HFFc6 (cell line): ENCODE measurements at places on chromosomes 12 and 14. TPM values are rescaled to one million over a fixed set of nuclear protein-coding genes. Genes with fewer than 3 reads are reported as not detected.
A peak's percentile ranks its signal among the peaks of the same experiment; 100 is the strongest.

DNA sequence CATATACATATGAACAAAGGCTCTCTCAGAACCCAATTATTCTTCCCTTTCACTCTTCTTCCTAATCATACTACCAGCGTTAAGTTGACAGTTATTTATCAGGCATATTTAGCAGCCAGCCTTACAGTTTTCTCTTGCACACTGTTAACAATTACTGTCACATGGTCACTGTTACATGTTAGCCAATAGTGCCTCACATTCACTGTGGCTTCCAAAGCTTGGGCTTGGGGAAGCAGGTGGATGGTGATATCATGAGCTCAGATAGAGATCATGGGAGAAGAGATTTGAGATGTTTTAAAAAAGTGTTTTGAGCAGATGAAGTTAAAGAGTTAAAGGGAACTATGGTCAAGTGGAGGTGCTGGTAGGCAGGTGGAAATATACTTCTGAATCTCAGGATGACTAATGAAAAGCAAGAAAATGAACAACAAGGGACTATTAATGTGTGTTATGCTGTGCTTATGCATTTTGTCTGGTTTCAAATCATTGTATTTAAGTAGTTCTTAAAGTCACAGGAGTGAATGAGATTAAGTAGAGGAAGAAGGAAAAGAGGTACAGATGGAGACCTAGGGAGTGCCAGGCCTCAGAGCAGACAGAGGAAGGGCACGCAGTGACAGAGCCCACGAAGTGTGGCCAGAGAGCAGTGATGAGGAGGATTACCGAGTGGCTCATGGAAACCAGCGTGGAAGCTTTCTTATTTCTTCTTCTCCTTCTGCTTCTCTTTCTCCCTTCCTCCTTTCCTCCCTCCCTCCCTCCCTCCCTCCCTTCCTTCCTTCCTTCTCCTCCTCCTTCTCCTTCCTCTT is 39.6 kb downstream of the BICD1 start:
- no peaks in the 10 kb centered on the region for H3K27me3 ChIP-seq
- H3K4me1 ChIP-seq = peaks cover 10% of the 10 kb centered on the region
- H3K4me3 ChIP-seq = no peak overlapping the region
- no peak for DNase-seq
- H3K36me3 ChIP-seq = peaks cover 11% of the 10 kb centered on the region; the same call in 1 of the 2 replicates

DNA sequence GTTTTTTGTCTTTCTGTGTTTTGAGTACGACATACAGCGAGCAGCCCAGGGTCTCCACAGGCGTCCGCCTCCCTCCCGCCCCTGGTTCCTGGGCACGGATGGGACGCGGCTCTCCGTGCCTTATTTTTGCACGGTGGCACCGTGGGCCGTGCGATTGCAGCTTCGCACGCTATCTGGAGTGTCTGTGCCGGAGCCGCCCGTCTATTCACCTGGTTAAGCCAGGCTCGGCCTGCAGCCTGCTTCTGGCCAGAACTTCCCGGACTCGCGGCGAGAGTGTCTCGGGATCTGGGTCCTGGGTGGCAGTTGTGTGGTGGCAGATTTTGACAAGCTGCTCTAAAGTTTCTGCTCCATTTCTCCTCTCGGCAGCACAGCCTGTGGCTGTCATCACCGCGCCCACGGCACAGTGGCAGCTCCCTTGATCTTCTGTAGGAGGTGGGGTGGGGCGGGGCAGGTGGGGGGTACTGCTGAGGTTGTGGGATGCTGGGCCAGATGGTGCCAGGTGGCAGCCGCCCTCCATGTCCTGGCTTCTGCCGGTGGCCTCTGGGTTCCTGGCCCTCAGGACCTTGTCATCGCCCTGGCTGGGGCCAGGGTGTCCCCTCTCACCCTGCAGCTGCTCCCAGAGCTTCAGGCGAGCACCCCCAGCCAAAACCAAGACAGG is 2.9 kb downstream of the MMP17 start:
- H3K27ac ChIP-seq = peak overlapping the region; percentile 88
- H3K4me1 ChIP-seq = peaks cover 16% of the 10 kb centered on the region
- peak overlapping the region; percentile 89 for H3K4me3 ChIP-seq
- DNase-seq = peak; percentile 29
- no peaks in the 10 kb centered on the region for H3K36me3 ChIP-seq

- no peak overlapping the region for H3K4me3 ChIP-seq
- no peak overlapping the region for H3K27ac ChIP-seq
- no peak for DNase-seq
- no peaks in the 10 kb centered on the region for H3K36me3 ChIP-seq
- peaks cover 14% of the 10 kb centered on the region for H3K27me3 ChIP-seq
Observed at GRCh38 chr14:76882651-76883050, 56.4 kb downstream of the LRRC74A start.

DNA sequence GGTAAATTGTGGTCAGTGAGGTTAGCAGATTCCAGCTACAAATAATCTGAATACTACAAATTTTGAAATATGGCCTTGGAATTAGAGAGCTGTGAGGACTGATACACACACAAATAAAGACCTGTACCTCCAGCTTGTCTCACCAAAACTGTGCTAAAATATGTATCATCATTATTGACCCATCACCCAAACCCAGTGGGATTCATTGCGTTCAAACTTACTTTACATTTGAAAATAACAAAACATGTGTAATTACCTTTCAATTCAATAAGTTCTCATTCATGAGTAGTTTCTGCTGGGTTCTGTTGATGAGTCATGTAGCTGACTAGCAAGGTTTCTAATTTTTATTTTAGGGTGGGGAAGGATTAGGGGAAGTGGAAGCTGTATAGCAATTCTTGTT is 170.9 kb downstream of the MSRB3 start:
- peak; percentile 33 for DNase-seq
- peaks cover 35% of the 10 kb centered on the region for H3K36me3 ChIP-seq
- peaks cover 2% of the 10 kb centered on the region for H3K27me3 ChIP-seq
- H3K27ac ChIP-seq = peak overlapping the region; percentile 10
- H3K4me1 ChIP-seq = peaks cover 74% of the 10 kb centered on the region

DNA sequence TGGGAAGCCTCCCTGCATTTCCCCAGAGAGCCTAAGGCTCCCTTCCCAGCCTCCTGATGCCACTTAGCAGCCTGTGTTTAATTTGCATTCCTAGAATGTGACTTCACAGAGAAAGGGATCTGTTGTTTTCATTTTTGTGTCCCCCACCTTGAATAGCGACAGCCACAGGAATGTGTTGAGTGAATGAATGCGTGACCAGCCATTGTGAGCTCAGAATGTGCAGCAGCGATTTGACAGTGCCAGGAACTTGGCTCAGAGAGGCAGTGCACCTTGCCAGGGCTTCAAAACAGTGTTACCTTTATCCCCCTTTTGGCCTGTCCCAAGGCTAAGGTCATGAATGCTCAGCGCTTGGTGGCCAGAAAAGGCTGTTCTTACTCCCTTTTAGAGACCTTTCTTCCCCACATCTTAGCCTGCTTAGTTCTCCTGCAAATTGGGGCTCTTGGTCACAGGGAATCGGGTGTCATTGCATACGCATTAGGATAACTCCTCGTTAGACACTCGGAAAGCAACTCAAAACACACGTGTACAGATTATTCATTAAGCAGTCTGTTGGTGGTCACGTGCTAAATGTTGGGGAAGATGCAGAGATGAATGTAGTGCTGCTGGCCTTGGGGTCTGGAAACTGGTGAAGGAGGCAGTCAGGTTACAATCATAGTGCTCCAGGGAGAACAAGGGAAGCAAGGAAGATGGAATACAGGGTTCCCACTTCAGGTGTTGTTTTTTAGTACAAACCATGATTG is 9.8 kb downstream of the NTF3 start:
- H3K36me3 ChIP-seq = peaks cover 12% of the 10 kb centered on the region
- peak overlapping the region; percentile 12; the same call in 1 of the 2 replicates for H3K4me3 ChIP-seq
- H3K27me3 ChIP-seq = peaks cover 6% of the 10 kb centered on the region
- peak overlapping the region; percentile 53 for H3K27ac ChIP-seq

DNA sequence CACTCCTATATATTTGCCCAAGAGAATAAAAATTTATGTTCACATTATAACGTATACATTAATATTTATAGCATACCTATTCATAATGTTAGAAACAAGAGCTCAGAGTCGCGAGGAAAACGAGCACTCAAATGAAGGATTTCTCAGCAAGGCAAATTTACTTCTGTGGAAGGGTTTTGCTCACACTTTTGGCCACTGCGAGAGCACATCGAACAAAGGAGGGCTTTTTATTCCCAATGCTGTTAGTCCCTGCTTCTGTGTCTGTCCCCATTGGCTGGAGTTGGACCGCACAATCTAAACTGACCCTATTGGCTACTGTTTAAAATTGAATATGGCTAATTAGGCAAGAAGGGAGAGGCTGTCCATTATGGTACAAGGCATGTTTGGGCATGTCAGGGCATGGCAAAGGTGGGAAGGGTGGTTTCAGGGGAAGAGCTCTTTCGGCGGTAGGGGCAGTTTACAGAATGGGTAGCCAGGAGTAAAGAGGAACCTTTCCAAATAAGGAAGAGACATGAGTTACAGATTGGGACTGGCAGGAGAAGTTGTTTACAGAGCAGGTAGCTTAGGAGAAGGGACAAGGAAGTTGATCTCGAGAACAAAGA is 702.9 kb downstream of the TRHDE start:
- H3K36me3 ChIP-seq = no peaks in the 10 kb centered on the region
- no peak overlapping the region for H3K4me3 ChIP-seq
- no peaks in the 10 kb centered on the region; the same call in 1 of the 2 replicates for H3K27me3 ChIP-seq
- no peaks in the 10 kb centered on the region for H3K4me1 ChIP-seq
- H3K27ac ChIP-seq = no peak overlapping the region
- no peak for DNase-seq

Gene SLC25A47
- total RNA-seq = not detected in 3 replicates

Gene DPF3
- total RNA-seq = 4.9 and 6.6 TPM in 2 replicates

Gene CAPZA3
- not detected in 3 replicates for total RNA-seq

Gene ZBTB42
- total RNA-seq = 1.4 to 1.5 TPM (median 1.4 TPM) in 3 replicates

Gene PPM1H
- 7.9 to 20.4 TPM (median 16.0 TPM) in 3 replicates for total RNA-seq
